ENCODE measurements at places on chromosomes 16 and 17.

DNA sequence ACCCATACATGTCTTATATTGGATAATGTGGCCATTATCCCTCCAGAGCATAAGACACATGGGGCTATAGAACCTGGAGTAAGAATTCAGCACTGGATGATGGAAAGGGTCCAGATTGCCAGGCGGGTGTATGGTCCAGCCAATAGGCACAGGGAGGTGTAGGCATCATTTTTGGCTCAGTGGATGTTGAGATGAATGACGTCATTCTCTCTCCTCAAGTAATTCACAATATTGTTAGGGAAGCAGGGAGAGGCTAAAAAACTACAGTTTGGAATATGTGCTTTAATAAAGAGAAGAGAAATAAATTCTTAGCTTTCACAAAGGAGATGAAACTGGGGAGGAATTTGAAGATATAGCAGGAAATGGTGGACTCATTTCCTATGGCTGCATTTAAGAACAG is 461.1 kb upstream of the GOT2 start:
- no peak for DNase-seq

DNA sequence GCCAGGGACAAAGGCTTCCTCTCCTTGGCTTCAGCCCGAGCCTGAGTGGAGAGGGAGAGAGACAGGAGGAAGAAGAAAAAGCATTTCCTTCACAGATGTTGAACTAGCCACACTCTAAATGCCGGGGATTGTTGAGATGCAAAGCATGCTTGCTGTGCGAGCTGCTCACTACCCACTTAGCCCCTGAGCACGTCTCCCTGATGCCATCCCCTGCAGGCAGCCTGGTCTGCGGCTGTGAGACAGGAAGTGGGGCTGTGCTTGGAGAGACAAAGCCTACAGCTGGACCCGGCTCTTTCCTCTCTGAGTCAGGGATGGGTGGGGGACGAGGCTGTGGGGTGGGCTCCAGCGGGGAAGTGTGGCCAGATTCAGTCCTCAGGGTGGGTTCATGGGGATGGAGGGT is 13.7 kb downstream of the WNT9B start:
- no peak for DNase-seq

DNA sequence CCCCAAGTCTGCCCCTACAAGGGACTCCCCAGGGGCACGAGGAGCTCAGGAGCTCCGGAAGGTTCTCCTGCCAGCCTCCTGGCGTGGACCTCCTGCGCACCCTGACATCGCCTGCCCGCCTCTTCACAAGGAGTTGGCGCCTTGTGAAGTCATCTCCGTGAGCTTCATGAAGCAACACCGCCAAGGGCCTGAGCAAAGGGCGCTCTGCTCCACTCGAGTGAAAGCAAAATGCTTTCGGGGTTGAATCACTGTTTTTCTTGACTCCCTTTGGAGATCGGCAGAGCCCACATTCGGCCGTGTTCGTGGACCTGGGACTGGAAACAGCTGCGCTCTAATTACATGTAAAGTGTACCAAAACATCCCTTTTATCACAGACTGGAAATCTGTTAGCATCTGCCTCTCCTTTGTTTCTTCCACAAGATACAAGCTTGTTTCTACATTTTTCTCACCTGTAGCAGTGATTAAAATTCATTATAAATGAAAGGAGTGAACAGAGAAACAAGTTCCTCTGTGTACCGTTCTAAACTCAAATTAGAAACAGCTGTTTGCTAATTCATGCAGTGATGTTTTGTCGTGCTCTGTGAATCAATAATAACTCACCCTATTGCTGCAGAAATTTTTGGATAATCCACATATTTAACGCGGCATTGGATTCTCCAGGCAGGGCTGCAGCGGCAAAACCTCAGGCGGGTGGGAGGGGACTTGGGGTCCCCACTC is 203.3 kb downstream of the ZNF423 start:
- no peak for DNase-seq

DNA sequence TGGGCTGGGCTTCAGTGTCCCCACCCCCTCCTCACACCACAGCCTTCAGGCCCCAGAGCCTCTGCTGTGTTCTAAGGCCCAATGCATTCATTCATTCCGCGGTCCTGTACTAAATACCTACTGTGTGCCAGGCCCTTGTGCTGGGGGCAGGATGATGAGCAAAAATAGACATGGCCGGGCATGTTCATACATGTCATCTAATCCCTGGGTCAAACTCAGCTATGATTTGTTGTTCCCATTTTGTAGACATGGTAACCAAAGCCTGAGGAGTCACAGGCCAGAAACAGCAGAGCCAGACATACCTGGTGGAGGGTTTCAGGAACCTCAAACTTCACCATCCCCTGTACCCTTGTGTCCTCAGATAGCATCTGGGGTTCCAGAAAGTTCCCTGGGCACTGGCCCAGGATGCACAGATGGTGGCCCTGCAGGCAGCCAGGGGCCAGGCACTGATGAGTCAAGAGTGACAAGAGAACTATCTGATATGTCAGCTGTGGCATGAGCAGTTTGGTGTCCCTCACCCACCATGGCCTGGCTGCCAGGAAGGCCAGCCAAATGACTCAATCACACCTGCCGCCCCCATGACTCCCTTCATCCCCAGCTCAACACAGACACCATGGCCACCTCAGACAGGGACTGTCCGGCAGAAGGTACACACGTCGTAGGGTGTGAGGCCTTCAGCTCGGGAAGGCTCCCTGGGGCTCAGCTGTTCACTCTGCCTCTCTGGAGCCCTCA is 2.7 kb upstream of the RRAD start:
- peak; percentile 48 for DNase-seq

DNA sequence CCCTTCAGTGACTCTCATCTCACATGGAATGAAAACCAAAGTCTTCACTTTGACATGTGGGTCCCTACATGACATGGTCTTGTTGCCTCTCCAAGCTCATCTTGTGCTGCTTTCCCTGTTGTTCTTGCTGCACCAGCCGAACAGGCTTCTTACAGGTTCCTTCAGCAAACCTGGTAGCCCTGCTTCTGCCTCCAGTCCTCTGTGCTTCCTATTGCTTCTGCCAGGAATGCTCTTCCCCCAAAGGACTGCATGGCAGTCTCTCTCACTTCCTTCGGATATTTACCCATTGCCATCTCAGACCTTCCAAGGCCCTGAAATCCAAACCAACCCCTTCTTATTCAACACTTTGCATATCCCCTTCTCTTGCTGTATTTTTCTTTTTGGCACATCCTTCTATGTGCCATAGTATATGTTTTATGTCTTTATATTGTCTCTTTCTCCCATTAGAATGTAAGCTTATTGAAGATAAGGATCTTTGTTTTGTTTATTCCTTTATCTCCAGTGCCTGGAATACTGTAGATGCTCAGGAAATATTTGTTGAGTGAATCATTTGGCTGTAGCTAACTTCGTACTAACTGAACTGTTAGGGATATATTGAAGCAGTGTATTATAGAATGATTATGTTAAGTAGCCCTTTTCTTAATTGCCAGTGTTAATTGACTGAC is 57.9 kb upstream of the SLC12A3 start:
- no peak for DNase-seq

DNA sequence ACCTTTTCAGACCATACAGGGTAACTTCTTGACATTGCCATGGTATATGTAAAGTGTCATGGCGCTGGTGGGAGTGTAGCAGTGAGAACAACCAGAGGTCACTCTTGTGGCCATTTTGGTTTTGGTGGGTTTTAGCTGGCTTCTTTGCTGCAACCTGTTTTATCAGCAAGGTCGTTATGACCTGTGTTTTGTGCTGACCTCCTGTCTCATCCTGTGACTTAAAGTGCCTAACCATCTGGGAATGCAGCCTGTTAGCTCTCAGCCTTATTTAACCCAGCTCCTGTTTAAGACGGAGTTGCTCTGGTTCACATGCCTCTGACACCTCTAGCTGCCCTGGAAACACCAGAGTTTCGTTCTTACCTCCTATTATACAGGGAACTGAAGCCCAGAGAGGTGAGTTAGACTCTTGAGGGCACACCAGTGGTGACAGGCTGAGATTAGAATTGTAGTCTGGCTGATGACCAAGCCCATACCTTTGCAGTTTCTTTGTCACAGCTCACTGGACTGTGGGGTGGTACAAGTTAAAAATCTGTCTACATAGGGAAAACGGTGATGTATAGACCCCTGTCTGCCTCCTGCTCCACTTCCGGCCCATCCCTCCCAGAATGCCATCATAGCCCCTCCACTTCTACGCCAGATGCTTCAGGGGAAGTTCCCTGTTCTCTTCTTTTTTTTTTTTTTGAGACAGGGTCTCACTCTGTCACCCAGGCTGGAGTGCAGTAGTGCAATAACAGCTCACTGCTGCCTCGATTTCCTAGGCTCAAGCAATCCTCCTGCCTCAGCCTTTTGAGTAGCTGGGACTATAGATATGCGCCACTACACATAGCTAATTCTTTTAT is 21.0 kb downstream of the KSR1 start:
- DNase-seq: no peak

GRCh38 chr16:54066451-54067105 is 220.0 kb downstream of the IRX3 start:
- no peak for DNase-seq

Data from femur (tissue), 1 donor.